Skin of body (tissue), 3 donors: ENCODE measurements at places on chromosomes 2 and 18. TPM values are rescaled to one million over a fixed set of nuclear protein-coding genes. Genes with fewer than 3 reads are reported as not detected.

The MYOM1 gene
- total RNA-seq: 70.2 TPM

The SLC9A4 gene
- 1.3 TPM for total RNA-seq

The EPB41L3 gene
- total RNA-seq: 40.1 TPM

The TTL gene
- total RNA-seq: 16.0 TPM

The UGT1A6 gene
- total RNA-seq: 3.0 TPM

The TMEM200C gene
- 0.49 TPM for total RNA-seq

The KCNJ3 gene
- 3.2 TPM for total RNA-seq

The MAPK4 gene
- 1.8 TPM for total RNA-seq

The TCF23 gene
- total RNA-seq: 0.20 TPM

The ZNF385B gene
- total RNA-seq: 0.89 TPM

The GRHL1 gene
- 93.0 TPM for total RNA-seq

The KLHL14 gene
- total RNA-seq: 0.30 TPM

The TNFAIP6 gene
- total RNA-seq: 26.5 TPM

The MOGAT1 gene
- 2.5 TPM for total RNA-seq

DNA sequence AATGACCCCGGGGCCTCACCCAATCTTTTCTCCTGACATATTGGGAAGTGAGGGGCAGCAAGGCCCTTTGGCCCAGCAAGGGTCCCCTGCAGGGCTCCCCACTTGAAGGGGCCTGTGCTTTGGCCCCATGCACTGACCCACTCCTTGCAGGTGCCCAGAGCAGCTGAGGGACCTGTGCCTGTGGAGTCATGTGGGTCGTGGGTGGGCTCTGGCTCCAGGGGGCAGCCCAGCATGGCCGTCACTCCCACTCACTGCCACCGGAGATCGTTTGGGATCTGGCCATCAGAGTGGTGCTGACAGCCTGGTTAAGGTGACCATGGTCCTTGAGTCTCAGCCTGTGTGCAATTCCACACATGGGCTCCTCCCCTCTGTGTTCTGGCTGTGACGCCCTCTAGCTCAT lies 31.7 kb upstream of the APCDD1 start:
- no peak for DNase-seq

DNA sequence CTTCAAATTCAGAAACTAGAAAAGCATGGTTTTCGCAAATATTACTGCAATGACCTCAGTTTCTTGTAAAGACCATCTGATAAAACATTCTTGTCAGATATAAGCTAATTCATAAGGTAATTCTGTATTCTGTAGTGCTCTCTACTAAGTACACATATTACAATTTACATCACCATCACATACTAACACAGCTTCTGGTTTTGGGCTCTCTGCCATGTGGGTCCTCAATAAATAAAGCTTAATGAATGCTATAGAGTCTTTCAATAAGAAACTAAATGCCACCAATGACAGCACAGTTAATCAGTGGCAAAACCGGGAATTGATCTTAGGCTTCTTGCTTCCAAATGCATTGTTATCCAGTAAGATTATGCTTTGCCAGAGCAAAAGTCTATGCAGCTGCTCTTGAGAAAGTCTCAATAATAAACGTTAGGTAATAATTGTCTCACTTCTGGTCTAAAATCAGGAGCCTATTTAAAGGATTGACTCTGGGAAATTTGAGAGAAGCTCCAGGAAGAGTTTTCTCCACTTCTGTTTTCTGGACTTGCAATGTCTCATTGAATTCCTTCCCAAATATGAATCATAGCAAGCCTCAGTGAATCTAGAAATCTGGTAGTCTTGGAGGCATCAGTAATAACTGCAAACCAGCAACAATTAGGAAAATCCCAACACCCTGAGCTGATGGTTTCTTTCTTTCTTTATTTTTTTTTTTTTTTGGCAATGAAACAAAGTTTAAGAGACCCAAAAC lies 67.9 kb upstream of the RAPGEF4 start:
- DNase-seq: no peak

- DNase-seq: no peak
These were observed 4.9 kb downstream of the FKBP1B start for GRCh38 chr2:24054366-24055010.

GRCh38 chr18:58611395-58612131 lies 17.3 kb downstream of the ALPK2 start:
- no peak for DNase-seq

GRCh38 chr2:133434959-133435668 lies 133.1 kb downstream of the NCKAP5 start:
- DNase-seq: no peak

DNA sequence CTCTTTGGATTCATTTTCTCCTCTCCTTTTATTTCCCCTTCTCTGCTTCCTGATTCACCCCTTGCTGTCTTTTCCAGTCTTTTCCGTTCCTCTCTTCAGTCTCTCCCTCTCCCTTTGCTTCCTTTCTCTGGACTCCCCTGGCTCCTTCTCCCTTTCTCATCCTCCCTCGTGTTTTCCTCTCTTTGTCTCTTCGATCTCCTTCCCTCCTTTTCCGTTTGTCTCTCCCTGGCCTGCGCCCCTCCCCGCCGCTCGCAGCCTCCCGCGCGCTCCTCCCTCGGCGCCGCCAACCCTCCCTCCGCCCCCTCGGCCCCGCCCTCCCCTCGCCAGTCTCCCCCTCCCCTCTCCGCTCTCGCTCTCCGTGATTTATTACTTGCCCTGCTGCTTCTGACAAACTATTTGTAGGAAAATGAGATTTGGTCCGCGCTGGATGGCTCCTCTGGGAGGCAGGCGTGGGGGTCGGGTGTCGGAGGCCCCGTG lies 46.0 kb upstream of the PAX8 start:
- peak; percentile 74 for DNase-seq

- peak; percentile 94 for DNase-seq
These were observed 55.4 kb upstream of the NCOA1 start for GRCh38 chr2:24435391-24436316.

GRCh38 chr18:8814206-8814605 lies 108.8 kb downstream of the MTCL1 start:
- DNase-seq: no peak

- no peak for DNase-seq
These were observed 155.0 kb downstream of the SETBP1 start for GRCh38 chr18:44835703-44836102.

- DNase-seq: no peak
These were observed 520.6 kb downstream of the METTL4 start for GRCh38 chr18:2050702-2051201.

GRCh38 chr2:219309278-219309677 lies at the start of gene PTPRN:
Gene PTPRN, minus strand, starts transcription at chr2:219309401. Its CDS starts 69 bp downstream, at chr2:219309332.
- DNase-seq: no peak

GRCh38 chr2:207600231-207600630 lies 25.0 kb downstream of the METTL21A start:
- no peak for DNase-seq

GRCh38 chr2:228767196-228767595 lies 503.9 kb downstream of the PID1 start:
- DNase-seq: no peak

- DNase-seq: no peak
These were observed 17.9 kb downstream of the PLEKHA3 start for GRCh38 chr2:178498137-178498536.

- DNase-seq: no peak
These were observed 102.2 kb downstream of the INSIG2 start for GRCh38 chr2:118190474-118190873.

DNA sequence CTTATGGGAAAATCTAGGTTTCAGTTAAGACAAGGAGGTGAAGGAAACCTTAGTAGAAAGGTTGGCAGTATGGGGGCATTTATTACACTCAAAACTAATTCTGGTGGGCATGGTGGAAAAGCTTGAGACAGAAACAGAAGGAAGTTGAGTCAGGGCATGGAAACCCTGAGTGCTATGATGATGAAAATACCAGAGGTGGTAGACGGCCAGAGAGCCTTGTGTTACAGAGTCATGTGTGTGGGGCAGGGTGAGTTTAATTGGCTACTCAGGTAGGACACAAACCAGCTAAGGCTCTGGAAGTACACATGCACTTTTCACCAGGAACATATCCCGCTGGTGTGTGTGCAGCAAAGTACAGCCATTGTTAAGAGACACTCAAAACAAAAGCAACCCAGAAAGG lies 20.7 kb upstream of the FAM136A start:
- no peak for DNase-seq

DNA sequence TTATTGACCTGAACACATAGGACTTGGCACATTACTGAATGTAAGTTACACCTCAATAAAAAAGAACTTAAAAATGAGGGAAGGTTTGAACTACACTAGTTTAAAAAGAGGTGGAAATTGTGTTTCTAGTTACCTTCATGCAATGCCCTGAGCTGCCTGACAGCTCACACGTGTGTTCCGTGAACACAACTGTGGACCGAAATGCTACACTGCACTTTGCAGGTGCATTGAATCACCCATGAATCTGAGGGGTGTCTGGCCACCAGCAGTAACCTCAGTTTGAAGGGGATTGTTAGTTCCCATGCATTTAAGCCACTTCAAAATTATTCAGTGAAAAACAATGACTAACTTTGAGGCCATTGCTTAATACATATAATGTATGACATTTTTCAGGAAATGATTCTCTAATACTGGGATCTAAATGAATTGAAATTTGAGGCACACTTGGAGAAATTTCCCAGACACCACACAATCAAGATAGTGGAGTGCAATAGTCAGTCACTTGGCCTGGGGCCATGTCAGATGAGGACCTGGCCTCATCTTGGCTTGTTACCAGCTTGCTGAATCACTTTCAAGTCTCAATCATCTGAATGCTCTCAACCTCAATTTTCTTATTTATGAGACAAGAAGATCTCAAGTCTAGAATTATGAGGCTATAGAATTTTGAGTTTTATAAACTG lies 59.3 kb downstream of the MYL12B start:
- no peak for DNase-seq

DNA sequence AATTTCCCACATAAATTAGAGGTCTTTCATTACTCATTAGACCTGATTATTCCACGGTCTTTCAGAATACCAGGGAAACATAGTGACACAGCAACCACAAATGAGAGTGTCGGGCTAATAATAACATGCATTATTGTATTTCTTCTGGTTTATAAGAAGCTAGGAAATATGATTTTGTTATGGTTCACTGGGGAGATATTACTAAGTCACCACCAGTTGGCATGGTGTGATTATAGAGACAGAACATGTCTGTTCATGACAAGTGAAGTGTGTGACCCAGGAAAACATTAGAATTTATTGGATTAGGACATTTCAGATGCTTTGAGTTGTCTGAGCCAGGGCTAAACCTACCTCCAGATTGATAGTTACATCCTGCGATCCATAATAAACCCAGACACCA lies 494.4 kb downstream of the FBXO15 start:
- DNase-seq: no peak

GRCh38 chr2:29620890-29621289 lies 300.5 kb downstream of the ALK start:
- DNase-seq: no peak

DNA sequence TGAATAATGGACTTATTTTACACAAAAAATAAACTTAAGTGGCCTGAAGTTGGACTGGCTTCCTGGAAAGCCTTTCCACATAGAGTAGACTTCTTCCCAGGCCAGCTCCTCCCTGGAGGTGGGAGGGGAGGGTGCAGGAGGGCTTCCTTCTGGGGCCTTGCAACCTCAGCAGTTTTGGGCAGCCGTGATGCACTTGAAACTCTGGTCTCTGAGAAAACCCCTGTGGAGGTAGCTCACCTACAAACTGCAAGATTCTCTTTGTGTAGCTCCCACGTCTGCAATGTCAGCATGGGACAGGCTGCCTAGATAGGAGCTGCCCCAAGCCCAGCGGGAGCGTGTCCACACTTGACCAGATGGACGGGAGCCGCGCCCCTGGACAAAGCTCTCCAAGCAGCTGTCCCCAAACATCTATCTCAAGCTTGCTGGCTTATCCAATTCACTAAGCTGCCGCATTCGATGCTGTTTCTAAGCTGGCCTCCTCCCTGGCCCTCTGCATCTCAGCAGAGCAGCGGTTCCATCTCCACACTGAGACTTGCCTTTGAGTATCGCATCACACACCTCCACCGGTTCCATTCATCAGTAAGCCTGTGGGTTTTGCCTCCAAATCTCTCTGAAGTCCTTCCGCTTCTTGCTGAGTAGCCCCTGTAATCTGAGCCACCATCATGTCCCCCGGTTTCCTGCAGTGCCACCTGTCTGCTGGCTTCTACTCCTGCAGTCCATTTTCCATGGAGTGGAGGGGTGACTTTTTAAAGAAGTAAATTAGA lies 1.6 kb upstream of the LPIN1 start:
- no peak for DNase-seq

GRCh38 chr2:110816404-110817365 lies 84.3 kb downstream of the ACOXL start:
- peak; percentile 79 for DNase-seq

- DNase-seq: no peak
These were observed 40.7 kb upstream of the GALR1 start for GRCh38 chr18:77208964-77209363.

DNA sequence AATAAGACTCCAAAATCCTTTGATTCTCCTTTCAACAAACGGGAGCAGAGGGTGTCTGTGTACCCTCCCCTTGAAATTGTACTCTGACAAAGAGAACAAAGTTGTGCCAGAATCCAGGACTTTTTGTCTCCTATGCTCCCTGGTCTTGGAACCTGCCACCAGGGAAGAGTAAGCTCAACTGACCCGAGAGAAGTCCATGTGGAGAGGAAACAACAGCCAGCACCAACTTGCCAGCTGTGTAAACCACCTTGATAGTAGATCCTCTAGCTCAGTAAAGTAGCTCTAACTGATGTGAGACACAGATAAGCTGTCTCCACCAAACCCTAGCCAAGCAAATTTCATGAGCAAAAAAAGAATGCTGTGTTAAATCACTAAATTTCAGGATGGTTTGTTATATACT lies 46.9 kb downstream of the LNPK start:
- DNase-seq: no peak

GRCh38 chr2:25421820-25422411 lies 80.2 kb upstream of the DNMT3A start:
- no peak for DNase-seq

DNA sequence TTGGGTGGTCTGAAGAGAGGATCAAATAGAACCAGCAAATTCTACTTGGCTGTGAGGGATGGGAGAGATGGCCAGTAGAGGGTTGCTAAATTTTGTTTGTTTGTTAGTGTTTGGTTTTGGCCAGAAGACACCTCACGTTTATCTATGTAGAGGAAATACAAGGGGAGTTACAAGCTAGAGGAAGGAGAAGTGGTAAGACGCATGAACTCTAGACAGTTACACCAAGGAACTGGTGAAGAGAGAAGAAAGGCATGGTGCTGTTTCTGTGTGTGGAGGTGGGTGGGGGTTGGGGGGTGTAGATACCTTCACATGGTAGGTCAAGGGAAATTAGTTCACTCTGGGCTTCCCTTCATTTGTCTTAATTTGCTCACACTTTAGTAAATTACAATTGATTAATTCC lies 25.6 kb downstream of the RASGRP3 start:
- DNase-seq: no peak

DNA sequence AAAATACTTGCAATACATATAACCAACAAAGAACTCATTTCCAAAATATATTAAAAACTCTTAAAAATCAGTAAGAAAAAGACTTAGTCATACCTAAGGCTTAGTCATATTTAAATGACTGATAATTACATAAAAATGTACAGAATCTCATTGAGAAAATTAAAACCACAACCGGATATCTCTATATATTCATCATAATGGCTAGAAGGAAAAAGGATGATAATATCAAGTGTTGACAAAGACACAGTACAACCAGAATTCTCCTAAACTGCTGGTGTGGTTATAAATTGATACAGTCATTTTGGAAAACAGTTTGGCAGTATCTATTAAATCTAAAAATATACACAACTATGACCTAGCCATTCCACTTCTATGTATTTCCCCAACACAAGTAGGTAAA lies 27.1 kb upstream of the IHH start:
- no peak for DNase-seq
